ENCODE measurements at places on chromosomes 12 and 14.

DNA sequence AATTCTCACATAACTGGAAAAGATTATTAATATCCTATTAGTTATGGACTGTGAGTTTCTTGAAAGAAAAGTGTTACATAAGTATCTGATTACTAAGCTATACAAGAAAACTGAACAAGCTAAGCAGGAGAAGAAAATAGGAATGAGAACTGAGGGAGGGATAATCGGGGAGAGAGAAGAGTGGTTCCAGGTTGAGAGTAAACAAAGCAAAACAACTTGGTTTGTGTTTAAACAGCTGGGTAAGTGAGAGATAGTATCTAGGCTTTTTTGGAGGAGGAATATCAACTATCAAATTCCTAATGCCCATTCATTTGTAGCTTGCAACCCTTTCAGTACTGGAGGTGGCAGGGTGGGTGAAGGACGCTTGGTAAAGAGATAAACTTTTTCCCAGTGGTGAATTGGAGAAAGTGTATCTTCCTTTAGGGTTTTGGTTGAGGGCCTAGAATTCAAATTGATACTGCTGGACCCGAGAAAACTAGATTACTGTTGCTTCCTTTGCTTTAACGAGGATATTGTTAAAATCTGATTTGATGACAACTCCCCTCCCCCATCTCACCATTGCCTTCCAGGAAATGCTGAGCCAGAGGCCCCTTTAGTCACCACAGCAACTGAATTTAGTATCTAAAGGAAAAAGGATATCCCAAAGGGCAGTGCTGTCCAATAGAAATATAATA lies 2.0 kb upstream of the SLC2A3 start:
- DNase-seq = no peak

GRCh38 chr12:22986997-22987396 lies 362.0 kb downstream of the ETNK1 start:
- no peak for DNase-seq

DNA sequence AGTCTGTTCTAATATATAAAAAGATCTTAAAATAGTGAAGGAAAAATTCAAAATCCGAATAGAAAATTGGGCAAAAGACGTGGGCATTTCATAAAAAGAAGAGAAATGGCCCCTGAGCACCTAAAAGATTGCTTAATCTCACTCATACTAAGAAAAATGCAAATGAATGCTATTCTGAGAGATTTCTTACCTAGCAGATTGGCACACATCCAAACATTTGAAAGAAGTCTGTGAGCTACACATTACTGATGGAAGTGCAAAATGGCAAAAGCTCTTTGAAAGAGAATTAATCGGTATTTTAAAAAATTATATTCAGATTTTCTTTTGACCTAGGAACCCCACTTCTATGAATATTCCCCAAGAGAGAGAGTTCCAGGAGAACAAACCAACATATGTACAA lies 280.4 kb upstream of the GARIN6 start:
- DNase-seq = no peak

GRCh38 chr12:132610051-132610759 lies at the start of gene LRCOL1:
LRCOL1 (minus strand) TSS chr12:132610582; CDS start chr12:132606251, 4,331 bp downstream.
- no peak for DNase-seq

GRCh38 chr12:79266343-79267144 lies 402.0 kb downstream of the SYT1 start:
- no peak for DNase-seq
